HFF-Myc (cell line): ENCODE measurements at places on chromosomes 12 and 14.

- no peak for DNase-seq
Observed at GRCh38 chr12:39638178-39638577, 18.6 kb upstream of the ABCD2 start.

DNA sequence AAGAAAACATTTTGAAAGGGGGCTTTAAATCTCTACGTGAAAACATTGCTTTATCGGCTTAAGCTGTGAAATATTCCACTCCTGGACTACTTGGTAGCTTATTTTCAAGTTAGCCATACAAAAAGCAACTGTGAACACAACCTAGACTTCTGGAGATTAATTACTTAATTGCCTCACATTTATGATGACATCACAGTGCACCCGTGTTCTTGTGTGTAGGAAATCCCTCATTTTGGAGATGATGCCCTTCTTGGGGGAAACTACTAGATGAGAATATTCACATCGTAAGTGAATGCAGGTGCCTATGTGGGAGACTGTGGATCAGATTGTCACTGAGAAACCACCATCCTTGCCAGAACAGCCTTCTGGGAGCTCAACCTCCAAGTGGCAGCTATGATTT is 10.5 kb upstream of the B4GALNT3 start:
- DNase-seq, result no peak

DNA sequence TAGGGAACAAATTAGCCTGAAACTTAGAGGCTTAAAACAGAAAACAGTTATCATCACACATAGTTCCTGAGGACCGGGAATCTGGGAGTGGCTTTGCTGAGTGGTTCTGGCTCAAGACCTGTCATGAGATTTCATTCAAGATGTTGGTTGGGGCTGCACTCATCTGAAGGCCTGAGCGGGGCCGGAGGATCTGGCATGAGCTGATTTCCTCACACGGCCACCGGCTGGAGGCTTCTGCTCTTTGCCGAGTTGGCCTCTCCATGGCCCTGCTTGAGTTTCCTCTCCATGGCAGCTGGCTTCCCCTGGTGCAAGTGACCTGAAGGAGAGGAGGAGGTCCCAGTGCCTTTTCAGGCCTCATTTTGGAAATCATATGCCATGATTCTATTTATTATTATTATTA is 128.1 kb downstream of the PAPOLA start:
- DNase-seq, result no peak

DNA sequence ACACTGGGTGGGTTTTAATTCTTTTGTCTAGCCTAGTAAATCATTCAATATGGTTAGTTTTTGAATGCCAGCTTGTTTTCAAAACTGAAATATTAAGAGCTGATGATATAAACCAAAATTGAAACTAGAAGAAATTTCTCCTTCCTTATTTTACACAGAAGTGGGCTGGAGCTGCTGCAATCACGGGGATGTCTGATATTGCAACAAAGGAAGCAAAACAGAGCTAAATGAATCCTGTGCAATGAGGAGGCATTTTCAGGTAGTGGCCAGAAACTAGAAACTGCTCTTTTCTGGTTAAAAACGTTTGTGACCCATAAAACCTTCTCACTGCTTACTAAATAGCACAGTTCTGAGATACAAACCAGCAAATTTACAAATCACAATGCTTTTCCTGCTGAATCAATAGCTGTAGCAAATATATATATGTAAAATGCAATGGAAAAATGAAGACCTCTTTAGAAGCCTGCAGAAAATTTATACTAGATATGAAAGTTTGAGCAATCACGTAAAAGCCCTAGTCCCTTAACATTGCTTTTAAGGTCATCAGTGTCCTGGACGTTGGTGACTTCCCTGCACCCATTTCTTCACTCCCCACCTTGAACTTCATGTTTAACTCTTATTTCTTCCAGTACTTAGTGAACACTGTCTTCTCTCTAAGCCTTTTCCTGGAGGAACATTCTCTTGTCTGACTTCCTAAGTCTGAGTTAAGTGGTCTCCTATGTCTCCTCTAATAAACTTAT is 15.9 kb upstream of the LRRK2 start:
- DNase-seq, result no peak

DNA sequence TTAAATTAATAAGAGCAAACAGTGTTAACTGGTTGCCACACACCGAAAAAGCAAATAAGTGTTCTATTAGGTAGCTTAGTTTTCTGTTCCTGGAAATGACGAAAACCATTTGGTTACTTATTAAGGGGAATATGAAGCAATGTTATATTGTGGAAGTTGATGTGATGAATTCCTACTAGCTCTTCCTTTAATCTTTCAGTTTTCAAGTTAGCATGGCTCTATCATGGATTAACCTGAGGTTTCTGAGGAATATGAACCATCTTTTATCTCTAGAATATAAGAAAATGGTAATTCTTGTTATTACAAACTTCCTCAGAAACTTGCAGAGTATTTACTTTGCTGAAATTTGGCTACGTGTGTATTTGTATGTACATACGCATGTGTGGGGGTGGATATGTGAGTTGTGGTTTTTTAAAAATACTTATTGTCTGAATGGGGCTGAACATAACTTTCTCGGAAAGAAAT is 245.7 kb downstream of the KCNC2 start:
- no peak for DNase-seq

GRCh38 chr14:55814873-55815272 is 234.9 kb downstream of the KTN1 start:
- no peak for DNase-seq

- no peak for DNase-seq
Observed at GRCh38 chr12:9147461-9147860, 31.7 kb upstream of the A2M start.

GRCh38 chr12:108190529-108190928 is 61.4 kb downstream of the WSCD2 start:
- DNase-seq, result no peak

- DNase-seq, result no peak
Observed at GRCh38 chr14:46818147-46818546, 166.6 kb upstream of the RPL10L start.

DNA sequence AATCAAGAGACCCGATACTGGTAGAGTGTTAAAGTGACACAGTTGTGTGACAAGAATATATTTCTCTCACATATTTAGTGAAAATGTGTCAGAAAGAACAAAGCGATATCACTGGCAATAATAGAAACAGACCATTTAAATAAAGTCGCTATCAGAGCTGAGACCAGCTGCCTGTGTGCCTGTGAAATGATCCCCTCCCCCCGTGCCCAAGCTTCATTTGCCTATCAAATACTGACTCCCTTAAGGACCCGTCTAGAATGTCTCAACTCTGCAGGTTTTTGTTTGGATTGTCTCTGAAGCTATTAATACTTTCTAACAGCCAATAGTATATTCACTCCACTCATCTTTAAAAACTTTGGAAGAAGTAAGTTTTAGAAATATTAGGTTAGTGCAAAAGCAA is 98.9 kb downstream of the EGLN3 start:
- DNase-seq, result no peak

- peak; percentile 62 for DNase-seq
Observed at GRCh38 chr12:109110988-109111495, 5.3 kb upstream of the ACACB start.

- DNase-seq, result no peak
Observed at GRCh38 chr12:26278266-26278665, 82.9 kb downstream of the SSPN start.

DNA sequence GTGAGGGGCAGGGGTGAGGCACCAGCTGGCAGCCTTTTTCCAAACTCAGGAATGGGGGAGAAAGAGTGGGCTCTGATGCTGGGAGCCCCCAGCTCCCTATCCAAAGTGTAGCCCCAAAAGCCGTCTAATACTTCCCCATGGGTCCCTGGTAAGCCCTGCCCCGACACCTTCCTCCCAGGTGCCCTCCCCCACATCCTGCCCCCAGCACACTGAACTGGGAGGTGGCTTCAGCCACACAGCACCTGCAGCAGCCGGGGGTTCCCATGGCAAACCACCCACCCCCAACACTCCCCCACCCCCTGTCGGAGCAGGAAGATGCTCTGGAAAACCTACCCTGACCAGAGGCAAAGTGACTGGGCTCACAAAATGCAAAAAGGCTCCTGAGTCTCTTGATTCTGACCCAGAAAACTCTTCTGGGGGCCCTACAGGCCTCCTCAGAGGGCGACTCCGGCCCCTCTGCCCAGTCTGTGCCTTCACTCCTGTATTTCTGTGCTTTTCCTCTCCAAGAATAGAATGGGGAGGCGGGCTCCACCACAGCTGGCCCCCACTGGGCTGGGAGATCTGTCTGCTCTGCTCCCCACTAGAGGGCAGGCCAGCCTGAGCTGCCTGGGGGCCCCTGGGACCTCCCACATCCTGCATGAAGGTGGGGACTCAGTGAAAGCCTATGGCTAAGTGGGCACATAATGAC is 81.6 kb downstream of the ITPK1 start:
- no peak for DNase-seq

- DNase-seq, result no peak
Observed at GRCh38 chr14:101232340-101233020, 328.8 kb upstream of the DIO3 start.

- no peak for DNase-seq
Observed at GRCh38 chr14:96625426-96625985, 123.3 kb downstream of the PAPOLA start.

DNA sequence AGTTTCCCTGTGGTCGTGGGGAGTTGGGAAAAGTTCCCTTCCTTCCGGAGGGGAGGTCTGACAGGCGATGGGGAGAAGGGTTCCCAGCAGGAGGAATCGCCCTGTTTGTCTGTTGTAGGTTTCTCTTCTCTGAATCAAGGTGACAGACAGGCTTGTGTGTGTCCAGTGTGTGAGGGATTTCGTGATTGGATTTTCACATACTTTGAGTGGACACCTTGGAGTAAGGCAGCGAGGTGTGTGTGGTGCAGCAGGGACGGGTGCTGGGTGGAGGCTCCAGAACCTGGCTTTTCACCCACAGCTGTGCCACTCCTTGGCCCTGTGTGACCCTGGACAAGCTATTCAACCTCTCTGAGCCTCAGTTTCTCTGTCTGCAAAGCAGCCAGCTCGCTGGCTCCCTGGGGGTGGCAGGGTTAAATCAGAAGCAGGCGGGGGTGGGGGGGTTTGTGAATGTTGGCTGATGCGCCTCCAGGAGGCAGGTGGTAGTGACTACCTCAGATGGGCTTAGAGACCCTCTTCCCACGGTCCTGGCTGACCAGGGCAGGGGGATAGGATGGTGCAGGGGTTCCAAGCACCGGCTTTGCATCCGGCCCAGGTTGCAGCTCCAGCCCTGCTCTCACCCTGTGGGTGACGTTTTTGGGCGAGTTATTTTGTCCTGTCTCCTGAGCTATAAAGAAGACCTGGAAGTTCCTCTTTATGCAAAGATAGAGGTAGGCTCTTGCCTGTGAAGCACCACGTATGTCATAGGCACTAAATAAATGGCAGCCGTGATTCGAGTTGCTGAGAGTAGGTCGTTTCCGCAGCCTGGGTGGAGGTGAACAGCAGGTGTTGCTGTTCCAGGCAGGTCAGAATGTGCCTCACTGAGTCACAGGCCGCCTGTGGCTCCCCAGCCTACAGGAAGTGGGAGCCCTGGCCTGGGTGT is 679 bp downstream of the BDKRB2 start:
- DNase-seq, result no peak

GRCh38 chr14:59398841-59399240 is 66.3 kb downstream of the GPR135 start:
- DNase-seq, result no peak

DNA sequence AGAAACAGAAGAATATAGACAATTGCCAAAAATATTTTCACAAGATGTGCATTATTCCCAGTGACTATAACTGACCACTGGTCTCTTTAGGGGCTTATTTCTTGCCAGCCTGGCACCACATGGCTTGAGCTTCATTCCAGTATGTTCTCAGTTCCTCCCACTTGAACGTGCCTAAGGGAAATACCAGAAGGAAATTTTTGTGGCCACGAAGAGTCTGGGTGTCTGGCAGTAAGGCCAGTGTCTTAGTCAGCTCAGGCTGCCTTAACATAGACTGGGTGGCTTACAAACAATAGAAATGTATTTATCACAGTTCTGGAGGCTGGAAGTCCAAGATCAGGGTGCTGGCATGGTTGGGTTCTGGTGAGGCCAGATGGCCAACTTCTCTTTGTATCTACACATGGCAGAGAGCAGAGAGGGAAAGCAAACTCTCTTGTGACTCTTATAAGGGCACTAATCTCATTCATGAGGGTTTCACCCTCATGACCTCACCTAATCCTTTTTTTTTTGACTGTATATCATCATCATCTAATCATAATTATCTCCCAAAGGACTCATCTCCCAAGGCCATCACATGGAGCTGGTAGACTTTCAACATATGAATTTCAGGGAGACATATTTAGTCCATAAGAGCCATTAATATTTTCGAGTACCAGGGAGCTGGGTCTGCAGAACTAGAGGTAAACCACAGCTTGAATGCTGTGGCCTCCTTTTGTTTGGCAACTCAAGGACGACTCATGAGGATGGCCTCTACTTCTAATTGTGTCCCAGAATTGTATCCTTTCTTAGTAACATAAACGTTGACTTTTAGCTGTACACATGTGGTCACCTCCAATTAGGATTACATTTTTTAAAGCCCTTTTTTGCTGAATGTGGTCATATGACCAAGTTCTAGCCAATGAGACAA is 5.1 kb upstream of the SMOC1 start:
- DNase-seq, result no peak

DNA sequence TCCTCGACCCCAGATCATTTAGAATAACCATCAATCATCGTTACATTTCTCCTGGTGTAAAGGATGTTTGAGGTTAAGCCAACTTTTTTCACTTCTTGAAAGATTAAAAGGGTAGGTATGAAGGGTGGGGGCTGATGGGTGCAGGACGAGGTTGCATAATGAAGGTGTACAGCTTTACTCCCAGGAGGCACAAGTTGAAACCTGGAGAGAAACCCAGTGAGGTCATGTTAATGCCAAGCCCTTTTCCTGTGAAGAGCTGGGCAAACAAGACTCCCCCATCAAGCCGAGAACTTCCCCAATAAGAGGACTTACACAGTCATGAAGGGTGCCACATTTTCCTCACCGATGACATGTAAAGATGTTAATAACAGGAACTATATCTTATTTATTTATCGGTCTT is 84.3 kb downstream of the FZD10 start:
- DNase-seq, result no peak

GRCh38 chr12:59733200-59733599 is 137.4 kb downstream of the SLC16A7 start:
- DNase-seq, result no peak

- no peak for DNase-seq
Observed at GRCh38 chr12:100185361-100185894, 15.2 kb upstream of the ACTR6 start.

GRCh38 chr12:14284184-14284722 is 81.2 kb upstream of the ATF7IP start:
- DNase-seq, result no peak

DNA sequence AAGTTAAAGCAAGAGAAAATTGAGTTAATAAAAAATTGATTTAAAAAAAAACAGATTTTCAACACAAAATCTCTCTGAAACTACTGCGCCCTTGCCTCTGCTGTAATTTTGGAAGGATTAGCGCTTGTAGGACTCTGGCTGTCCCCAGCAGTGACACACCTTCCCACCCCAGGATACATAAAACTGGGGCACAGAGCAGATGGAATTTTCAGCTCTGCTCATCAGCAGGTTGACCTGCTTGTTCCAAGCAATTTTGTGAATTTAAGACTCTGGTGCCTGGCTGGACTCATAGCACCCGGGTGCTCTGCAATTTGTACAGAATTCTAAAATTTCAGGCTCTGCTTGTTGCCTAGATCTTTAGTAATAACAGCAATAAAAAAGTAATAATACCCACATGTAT is 257.8 kb upstream of the GARIN6 start:
- DNase-seq, result no peak

GRCh38 chr14:100168506-100168905 is 9.1 kb upstream of the DEGS2 start:
- no peak for DNase-seq

- DNase-seq, result no peak
Observed at GRCh38 chr12:125981610-125982253, 916.5 kb downstream of the AACS start.

GRCh38 chr12:100716945-100717732 is 77.4 kb upstream of the ANO4 start:
- DNase-seq, result no peak

- DNase-seq, result no peak
Observed at GRCh38 chr12:61974461-61974860, 285.7 kb upstream of the USP15 start.
